ENCODE measurements at places on chromosomes 6 and 20.

GRCh38 chr6:20246125-20246524 lies 33.9 kb upstream of the MBOAT1 start:
- no peak for DNase-seq

DNA sequence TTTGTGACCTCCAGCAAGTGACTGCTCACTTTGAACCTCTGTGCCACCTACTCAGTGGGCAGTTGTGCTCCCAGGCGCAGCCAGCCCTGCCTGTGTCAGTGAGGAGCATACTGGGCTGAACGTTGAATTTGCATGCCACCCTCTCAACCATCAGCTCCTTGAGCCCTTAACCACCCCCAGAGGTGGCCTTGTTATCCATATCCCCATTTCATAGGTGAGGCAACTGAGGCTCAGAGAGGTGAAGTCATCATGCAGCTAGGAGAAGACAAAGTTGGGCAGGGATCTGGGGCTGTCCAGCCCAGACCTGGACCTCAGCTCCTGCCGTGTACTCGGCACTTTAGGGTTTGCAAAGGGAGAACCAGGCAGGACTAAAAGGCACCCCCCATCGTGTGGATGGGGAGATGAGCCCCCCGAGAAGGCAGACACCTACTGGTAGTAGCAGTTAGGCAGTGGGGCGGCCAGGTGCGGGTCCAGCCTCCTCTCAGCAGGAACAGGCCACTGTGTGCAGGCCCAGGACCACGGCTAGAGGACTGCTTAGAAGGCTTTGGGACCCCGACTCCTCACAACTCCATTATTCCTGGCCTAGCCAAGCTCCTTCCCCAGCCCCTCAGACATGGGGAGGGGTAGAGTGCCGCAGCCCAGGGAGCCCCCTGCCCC lies 100.8 kb upstream of the MYL9 start:
- no peak for DNase-seq

GRCh38 chr6:85115376-85115775 lies 334.5 kb upstream of the NT5E start:
- DNase-seq = no peak

DNA sequence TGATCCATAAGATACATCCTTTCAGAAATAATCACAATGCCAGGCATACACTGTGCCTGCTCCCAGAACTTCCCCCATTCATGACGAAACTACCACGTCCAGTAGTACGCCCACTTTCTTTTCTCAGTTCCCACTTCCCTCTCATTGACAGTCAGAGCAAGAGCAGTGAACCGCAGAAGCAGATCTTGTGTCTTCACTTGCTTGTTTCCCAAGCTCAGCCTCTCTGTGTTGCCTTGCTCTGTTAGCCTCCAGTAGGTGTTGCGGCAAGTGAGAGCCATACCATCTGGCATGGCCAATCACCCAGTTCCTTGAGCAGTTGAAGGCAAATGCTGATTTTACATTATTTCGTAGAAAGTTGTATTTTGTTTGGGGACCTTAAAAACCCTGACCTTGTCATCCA lies 11.7 kb downstream of the UST start:
- no peak for DNase-seq

- no peak for DNase-seq
These were observed 251.3 kb upstream of the PRND start for GRCh38 chr20:4470375-4470774.

DNA sequence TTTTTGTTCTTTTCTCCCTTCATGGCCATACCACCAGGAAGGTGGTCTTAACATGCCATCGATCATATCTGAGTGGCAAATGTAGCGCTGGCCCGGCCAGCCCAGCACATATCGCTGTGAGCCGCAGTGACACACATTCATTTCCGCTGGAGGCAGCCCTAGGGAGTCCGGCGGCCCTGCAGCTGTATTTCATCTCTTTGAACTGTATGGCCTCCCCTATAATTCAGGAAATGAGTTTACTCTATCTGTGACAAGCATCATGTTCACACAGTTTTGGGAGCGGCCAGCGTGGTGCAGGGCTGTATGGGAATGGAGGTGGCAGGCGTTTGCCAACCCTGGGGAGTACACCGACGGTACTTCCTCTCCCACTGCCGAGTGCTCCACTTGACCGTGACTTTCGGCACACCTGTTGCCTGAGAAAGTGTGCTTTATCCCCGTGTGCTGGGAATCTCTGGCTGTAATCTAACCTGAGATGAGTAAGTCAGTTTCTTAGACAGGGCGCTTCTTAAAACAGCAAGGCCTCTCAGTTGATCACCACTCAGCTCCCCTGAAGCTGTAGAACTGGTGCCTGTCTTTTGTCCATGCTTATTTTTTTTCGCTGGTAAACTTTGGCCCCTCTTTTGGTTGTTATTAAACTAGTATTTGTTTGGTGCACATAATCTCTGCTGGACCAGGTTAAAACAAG lies 257.1 kb upstream of the TAB2 start:
- peak; percentile 47 for DNase-seq

- DNase-seq = no peak
These were observed 133.3 kb downstream of the WDR27 start for GRCh38 chr6:169568314-169569087.

DNA sequence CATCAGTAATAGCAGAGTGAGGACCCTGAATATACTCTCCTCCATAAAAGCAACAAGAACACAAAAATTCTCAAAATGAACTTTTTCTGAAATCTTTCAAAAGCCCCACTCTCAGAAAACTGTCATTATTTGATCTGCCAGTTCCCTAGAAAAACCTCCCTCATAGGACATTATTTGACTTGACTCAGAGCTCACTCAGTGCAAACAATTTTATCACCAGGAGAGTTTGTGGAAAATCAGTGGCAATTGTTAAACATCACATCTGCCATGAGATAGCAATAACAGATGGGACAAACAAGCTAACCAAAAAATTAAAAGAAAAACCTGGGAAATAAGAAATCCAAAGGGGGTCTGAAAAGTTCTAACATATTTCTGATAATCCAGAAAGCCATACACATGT lies 100.0 kb downstream of the ATG5 start:
- no peak for DNase-seq

GRCh38 chr20:53829724-53830521 lies 236.3 kb upstream of the ZNF217 start:
- DNase-seq = no peak

GRCh38 chr20:57469418-57470211 lies 55.3 kb downstream of the CTCFL start:
- DNase-seq = no peak

- DNase-seq = no peak
These were observed 348.4 kb downstream of the KIF16B start for GRCh38 chr20:16224836-16225235.

DNA sequence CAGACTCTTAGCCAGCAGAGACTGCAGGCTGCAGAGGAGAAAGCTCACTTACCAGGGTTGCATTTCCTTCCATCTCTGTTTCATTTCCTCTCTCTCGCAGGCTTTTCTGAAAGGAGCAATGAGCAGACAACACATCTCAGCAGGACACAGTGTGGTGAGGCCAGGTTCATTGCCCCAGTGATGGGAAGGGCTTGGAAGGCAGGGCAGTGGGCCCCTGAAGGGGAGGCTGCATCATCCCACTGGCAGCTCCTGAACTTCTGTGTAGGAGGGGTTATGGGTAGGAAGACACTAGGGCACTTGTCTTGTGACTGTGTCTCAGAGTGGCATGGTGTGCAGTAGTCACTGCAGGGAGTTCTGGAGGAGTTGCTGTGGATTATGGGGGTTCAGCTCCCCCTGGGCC lies 246.8 kb downstream of the QKI start:
- no peak for DNase-seq

DNA sequence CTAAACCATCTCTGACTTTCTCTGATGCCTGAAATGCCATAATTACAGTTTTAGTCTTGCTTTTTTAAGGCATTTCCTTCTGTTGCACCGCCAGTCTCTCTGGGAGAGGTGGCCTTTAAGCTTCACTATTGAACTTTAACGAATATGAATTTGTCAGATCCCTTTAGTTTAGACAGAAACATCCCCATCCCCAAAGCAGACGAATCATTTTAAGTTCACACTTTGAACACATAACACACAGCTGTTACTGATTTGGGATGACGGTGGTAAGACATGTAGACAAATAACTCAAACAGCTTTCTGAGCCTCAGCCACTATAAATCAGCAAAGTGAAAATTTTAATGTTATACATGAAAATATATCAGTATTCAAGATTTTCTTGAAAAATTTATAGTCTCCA lies 7.2 kb upstream of the IPCEF1 start:
- no peak for DNase-seq

DNA sequence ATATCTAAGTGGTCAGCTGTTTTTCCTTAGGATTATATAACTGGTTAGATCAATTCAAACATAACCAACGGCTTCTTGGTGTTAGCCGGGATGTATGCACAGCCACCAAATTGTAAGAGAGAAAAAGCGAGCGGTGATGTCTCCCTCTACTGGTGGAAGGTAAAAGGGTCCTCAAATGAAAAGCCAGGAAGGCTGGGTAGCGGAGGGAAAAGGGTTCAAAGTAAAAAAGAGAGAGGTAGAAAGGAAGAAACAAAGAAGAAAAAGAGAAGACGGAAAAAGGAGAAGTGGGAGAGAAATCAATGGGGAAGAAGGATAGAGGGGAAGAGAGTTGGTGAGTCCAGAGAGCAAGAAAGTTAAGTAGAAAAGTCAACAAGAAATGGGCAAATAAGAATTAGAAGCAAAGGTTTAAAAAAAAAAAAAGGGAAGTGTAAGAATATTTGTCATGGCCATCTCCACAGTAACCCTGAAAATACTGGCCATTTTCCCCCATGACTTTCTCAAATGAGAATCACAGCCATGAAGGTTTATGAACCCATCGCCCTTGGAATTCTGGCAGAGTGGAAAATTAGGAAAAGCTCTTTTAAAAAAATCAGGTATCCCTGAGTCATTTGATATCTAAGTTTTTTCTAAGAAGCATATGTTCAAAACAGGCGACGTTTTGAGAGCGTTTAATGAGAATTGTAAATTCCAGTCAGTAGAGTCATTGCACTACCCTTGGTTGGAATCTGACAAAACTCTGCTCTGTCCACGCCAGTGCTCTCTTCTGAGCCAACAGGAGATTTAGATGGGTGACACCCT lies 155.6 kb upstream of the SNX9 start:
- peak; percentile 7 for DNase-seq

DNA sequence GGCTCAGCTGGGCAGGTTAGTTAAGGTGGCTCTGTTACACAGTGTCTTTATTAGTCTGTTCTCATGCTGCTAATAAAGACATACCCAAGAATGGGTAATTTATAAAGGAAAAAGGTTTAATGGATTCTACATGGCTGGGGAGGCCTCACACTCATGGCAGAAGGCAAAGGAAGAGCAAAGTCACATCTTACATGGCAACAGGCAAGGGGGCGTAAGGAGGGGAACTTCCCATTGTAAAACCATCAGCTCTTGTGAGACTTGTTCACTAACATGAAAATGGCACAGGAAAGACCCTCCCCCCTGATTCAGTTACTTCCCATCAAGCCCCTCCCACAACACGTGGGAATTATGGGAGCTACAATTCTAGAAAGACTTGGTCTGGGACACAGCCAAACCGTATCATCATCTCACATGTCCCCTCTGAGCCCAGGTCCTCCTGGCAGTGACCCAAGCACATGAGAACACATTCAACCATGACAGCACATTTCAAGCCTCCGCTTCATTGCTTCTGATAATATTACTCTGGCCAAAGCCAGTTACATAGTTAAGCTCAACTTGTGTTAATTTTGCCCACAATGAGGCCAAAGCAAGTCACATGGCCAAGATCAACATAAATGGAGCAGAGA lies 383.9 kb downstream of the PLCB1 start:
- no peak for DNase-seq

DNA sequence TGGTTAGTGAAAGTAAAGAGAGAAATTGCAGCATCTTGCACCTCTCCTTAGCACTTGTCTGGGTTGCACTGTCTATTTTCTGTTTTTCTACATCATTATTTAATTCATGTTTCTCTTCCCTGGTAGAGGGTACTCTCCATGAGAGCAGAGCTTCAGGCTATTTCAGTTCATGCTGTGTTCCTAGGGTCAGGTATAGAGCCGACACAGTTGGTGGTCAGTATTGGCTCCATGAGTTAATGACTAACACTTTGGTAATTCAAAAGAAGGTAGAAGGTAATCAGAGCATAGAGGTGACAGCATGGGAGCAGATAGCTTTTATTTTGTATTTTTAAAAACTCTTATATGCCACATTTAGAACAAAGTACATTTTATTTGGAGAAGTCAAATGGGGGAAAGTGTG lies 42.7 kb downstream of the RIMS1 start:
- DNase-seq = no peak

- no peak for DNase-seq
These were observed 419.9 kb downstream of the QKI start for GRCh38 chr6:163834226-163834970.

- no peak for DNase-seq
These were observed 1.7 kb downstream of the SDCBP2 start for GRCh38 chr20:1327241-1327653.

- no peak for DNase-seq
These were observed 40.0 kb downstream of the SNHG17 start for GRCh38 chr20:38395165-38395564.

Data from T-helper 22 cell (primary cell).